ENCODE measurements at places on chromosomes 11 and 22.

DNA sequence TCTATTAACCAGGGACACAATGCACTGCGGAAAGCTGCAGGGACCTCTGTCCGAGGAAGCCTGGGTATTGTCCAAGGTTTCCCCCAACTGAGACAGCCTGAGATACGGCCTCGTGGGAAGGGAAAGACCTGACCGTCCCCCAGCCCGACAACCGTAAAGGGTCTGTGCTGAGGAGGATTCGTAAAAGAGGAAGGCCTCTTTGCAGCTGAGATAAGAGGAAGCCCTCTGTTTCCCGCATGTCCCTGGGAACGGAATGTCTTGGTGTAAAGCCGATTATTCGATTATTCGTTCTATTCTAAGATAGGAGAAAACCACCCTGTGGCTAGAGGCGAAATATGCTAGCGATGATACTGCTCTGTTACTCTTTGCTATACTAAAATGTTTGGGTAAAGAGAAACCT, 5.2 kb downstream of the BET1L start:
- no peak for DNase-seq

- DNase-seq: no peak
These were observed 47.1 kb downstream of the CWC15 start for GRCh38 chr11:94926271-94926625.

GRCh38 chr11:57798905-57799559, 37.4 kb downstream of the CTNND1 start:
- DNase-seq: no peak

- no peak for DNase-seq
These were observed 42.9 kb upstream of the PRR5 start for GRCh38 chr22:44659140-44659539.

DNA sequence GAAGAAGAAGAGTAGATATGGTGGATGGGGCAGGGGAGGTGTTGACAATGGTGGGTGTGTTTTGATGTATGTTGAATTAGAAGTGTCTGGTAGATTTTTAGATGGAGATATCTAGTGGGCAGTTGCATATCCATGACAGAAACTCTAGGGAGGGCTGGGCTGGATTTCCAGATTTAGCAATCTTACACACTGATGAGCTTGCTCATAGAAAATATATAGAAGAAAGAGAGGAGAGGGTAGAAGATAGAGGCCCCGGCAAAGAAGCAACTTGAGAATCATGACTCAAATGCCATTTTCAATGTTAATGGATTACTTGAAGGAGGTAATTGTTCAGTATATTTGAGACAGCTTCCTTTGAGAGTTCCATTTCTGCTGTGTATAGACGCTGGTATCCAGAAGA, 8.2 kb downstream of the REXO2 start:
- DNase-seq: no peak

- no peak for DNase-seq
These were observed 7.8 kb downstream of the LARGE2 start for GRCh38 chr11:45930031-45930794.

- no peak for DNase-seq
These were observed 22.3 kb upstream of the MICAL2 start for GRCh38 chr11:12088047-12088481.

DNA sequence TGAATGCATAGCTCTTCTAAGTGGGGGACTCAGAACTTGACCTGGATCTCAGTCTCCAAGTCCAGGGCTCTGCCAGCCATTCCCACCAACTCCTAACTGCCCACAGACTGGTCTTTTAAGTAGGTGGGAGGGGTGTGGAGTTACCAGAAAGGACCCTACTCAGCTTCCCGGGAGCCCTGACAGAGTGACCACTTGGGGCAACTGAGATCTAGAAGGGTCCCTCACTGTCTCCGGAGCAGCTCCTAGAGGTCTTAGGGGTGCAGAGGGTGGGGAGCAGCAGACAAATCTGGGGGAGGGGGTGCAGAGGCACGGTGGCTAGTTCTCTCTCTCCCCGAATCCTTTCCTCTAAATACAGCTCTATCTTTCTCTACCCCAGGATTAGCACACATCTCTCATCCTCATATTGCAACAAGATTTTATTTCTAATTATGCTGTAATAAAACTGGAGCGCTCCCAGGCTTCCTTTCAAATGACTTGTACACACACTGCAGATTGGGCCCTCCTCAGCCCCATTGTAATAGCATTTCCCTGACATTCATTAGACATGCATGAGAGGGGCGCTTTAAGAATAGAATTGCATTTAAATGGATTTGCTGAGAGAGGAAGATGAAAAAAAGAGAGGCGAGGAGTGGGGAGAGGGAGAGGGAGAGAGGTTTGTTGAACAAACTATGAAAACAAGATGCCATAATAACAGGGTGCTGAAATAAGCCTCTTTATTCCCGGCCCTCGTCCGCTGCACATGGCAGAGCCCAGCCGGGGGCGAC, 219.0 kb downstream of the CEP164 start:
- DNase-seq: no peak

DNA sequence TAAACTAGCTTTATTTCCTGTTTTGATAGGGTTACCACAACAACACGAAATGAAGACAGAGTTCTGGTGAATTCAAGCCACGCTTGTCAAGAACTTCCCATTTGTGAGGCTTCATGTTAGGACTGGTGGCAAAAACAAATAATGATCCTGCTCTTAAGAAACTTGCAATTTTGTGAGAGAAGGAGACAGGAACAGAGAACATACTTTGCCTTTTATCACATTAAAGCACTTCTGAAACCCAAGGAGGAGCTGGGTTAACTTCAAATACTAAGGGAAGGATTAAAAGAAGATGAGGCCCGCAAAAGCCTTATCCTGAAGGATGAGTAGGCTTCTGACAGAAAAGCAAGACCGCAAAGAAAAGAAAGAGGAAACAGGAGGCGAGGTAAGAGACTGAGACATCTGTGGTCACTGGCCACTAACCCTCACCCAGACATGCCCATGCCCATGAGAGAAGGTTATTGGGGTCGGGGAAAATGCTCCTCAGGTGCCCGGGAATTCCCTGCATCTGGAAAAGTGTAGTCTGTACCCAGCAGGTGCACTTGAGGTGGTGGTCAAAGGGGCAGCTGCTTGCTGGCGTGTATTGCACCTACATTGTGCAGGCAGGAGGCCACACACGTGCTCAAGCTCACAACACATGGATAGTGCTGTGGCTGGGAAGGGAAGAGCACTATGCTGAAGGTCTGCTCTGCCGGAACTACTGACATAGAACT, 50.5 kb downstream of the MAPK1 start:
- DNase-seq: peak; percentile 70

DNA sequence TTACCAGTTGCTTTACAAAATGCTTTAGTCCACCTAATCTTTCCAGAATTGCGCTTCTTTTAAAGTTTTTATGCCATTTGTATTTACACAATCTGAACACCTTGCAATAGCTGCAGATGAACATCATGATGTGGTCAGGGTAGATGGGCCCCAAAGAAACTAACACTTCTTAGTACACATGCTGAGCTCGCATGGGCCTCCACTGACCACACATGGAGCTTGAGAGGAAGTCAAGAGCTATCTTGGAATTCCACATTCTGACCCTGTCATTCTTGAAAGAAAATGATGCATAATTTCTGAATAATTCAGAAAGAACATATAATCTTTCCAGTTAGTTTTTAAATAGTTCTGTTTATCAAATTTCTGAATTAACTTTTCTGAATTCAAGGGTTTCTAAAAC, 7.7 kb downstream of the LIPT2 start:
- DNase-seq: no peak

DNA sequence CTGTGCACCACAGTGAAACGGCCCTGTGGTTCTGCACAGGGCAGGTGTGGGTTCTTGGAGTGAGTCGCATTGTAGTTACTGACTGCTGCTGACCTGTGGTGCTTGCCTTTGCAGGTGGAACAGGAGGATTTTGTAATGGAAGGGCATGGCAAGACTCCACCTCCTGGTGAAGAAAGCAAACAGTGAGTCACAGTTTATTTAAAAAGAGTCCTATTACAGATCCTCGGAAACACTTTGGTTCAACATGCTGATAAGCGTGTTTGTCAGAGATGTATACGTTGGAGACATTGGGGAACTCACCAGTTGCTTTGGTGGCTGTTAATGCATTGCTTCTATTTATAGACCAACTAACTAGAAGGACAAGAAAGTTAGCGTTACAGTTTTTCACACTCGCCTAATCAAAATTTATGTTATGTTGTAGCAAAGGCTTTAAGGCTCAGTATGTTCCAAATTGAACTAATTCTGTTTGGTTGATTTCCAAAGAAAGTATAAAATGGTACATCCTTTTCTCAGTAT, 21.7 kb upstream of the TNRC6B start:
- no peak for DNase-seq

GRCh38 chr11:134754521-134755198, 342.6 kb upstream of the B3GAT1 start:
- DNase-seq: no peak

- no peak for DNase-seq
These were observed 9.2 kb upstream of the STIP1 start for GRCh38 chr11:64176751-64177150.

GRCh38 chr11:44450295-44450932, 115.0 kb upstream of the CD82 start:
- DNase-seq: no peak

DNA sequence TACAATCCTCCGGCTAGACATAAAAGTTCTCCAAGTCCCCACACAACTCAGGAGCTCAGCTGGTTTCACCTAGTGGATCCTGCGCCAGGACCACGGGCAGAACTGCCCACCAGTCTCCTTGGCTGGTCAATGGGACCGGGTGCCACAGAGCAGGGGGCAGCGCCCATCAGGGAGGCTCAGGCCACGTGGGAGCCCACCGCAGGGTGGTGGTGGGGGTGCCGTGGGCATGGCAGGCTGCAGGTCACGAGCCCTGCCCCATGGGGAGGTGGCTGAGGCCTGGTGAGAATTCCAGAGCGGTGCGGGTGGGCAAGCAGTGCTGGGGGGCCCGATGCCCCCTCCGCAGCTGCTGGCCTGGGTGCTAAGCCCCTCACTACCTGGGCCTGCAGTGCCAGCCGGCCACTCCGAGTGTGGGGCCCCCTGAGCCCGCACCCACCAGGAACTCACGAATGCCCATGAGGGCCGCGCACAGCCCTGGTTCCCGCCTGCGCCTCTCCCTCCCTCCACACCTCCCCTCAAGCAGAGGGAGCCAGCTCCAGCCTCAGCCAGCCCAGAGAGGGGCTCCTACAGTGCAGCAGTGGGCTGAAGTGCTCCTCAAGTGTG, 1091.9 kb upstream of the TENM4 start:
- no peak for DNase-seq

GRCh38 chr22:37244114-37244921, at the start of gene RAC2:
Gene RAC2, minus strand, starts transcription at chr22:37244269. Its CDS starts 121 bp downstream, at chr22:37244148.
- DNase-seq: no peak

GRCh38 chr11:34292546-34292945, 65.3 kb downstream of the ABTB2 start:
- DNase-seq: no peak

DNA sequence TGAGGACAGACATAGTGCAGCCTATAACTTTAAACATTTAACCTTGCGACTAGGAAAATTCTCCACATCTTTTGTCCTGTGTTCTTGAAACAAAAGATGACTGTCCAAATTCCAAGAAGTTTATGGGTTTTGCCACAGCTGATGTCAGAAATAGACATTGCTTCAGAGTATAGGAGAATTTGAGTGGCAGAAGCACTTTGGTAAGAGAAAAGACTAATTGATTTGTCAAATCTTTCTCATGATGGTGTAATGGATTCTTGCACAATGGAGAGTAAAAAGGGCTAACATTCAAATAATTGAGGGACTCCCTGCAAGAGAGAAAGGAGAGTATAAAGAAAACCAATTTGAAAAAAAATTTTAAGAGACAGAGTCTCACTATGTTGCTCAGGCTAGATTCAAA, 25.3 kb downstream of the C11orf58 start:
- no peak for DNase-seq

GRCh38 chr11:370070-370941, 1.0 kb downstream of the B4GALNT4 start:
- no peak for DNase-seq

DNA sequence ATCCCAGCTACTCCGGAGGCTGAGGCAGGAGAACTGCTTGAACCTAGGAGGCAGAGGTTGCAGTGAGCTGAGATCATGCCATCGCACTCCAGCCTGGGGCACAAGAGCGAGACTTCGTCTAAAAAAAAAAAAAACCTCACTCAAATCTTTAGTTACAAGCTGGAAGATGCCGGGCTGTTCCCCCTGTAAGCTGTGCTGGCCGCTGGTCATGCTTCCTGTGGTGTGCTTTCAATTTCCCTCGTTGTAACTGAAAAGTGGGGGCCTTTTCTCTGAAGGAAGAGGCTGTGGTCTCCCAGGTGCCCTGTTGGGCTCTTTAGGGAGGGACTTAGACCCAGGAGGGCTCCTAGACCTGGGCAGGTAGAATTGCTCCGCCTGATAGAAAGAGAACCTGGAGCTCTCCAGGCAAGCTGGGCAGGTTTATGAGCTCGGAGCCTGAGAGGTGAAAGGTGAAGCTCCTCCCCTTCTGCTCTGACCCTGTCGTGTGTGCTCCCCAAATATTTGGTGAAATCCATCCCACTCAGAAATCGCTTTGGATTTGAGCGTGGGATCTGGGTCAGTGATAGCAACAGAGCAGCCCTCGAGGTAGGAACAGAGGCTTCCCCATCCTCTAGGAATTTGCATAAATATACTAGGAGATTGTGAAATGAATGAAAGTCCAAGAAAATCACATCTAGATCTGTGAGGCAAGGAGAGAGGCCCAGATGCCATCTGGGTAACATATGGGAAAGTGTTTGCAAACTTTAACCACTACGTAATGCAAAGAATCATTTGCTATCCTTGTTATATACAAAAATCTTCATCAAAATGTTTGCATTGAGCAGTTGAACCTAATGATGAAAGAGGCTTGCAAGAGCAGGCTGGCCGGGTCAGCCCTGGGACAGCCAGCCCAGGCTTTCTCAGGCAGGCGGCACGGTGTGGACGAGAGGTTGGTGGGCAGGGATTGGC, 154.3 kb downstream of the FBXO7 start:
- DNase-seq: peak; percentile 93

GRCh38 chr11:76329084-76329648, 51.8 kb downstream of the THAP12 start:
- no peak for DNase-seq

- DNase-seq: no peak
These were observed 68.3 kb downstream of the IGLL1 start for GRCh38 chr22:23511627-23512347.

DNA sequence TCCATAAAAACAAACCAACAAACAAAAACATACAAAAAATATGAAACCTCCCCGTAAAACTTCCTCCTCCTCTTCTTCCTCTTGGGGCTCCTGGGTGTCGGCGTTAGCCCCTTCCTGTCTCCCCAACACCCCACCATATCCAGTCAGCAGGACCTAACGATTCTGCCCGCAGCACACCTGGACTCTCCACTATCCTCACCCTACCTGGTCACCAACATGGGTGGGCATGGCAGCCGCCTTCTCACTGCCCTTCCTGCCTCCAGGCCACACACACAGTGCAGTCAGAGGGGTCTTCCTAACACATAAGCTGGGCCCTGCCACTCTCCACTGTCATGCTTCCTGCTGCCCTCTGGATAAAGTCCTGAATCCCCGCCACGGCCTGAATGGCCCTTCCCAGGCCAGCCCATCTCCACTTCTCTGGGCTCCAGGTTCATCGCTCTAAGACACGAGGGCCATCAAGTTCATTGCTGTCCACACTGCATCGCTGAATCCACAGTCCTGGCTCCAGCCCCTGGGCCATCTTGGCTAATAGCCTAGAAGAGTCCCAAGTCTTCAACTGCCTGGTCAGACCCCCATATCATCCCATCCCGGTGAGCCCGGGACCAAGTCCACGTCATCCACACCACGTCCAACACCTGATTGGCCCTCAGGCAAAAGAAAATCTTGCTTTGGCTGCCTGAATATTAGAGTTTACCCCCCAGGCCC, 76.2 kb downstream of the IGLL1 start:
- no peak for DNase-seq

- peak; percentile 84 for DNase-seq
These were observed 2.5 kb upstream of the BEST1 start for GRCh38 chr11:61947486-61948210.
